ENCODE measurements at places on chromosomes 1 and 21. TPM values are rescaled to one million over a fixed set of nuclear protein-coding genes. Genes with fewer than 3 reads are reported as not detected.

Gene WNT4
- total RNA-seq, result 3.0 TPM

Gene CD1C
- not detected for total RNA-seq

Gene KLF17
- not detected for total RNA-seq

GRCh38 chr1:90753556-90753955 lies 36.5 kb upstream of the BARHL2 start:
- DNase-seq, result no peak
- no peak overlapping the region for H3K4me3 ChIP-seq
- no peaks in the 10 kb centered on the region for H3K27me3 ChIP-seq
- no peaks in the 10 kb centered on the region for H3K36me3 ChIP-seq
- H3K27ac ChIP-seq, result no peak overlapping the region
- H3K4me1 ChIP-seq, result no peaks in the 10 kb centered on the region

- H3K27ac ChIP-seq, result no peak overlapping the region
- no peak for DNase-seq
- no peaks in the 10 kb centered on the region for H3K27me3 ChIP-seq
- no peak overlapping the region for H3K4me3 ChIP-seq
- H3K4me1 ChIP-seq, result no peaks in the 10 kb centered on the region
- H3K36me3 ChIP-seq, result no peaks in the 10 kb centered on the region
Observed at GRCh38 chr1:115060501-115060900, 28.8 kb downstream of the TSPAN2 start.

DNA sequence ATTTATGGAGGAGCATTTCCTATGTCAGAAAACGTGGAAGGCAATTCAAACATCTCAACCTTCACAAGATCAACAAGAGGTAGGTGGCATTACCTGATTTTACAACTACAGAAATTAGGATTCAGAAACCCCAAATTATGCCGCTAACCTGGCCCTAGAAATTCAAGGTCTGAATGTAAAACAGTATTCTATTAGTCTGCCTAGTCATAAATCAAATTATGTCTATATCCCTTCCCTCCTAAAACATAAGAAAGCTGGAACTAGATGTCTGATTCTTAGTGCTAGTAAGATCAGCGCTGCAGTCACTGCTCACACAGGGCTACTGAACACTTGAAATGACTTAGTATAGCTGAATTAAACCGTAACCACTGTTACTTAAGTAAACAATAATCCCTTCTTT lies 1.4 kb downstream of the TOMM20 start:
- H3K36me3 ChIP-seq, result no peaks in the 10 kb centered on the region
- no peaks in the 10 kb centered on the region for H3K27me3 ChIP-seq
- H3K27ac ChIP-seq, result no peak overlapping the region

- H3K27ac ChIP-seq, result no peak overlapping the region
- DNase-seq, result no peak
- no peaks in the 10 kb centered on the region for H3K4me1 ChIP-seq
- no peaks in the 10 kb centered on the region for H3K27me3 ChIP-seq
Observed at GRCh38 chr1:12756273-12756672, 10.3 kb downstream of the CFAP107 start.

Data from prostate gland (tissue), 2 donors.